A549 treated with Hydrocortisone at 1 μM for 4 hours (cell line): ENCODE measurements at places on chromosomes 7 and 10. TPM values are rescaled to one million over a fixed set of nuclear protein-coding genes. Genes with fewer than 3 reads are reported as not detected.

The NAPEPLD gene
- total RNA-seq: 2.1 to 5.8 TPM (median 3.8 TPM) in 5 replicates

The ZC3HAV1L gene
- 3.1 to 8.6 TPM (median 6.5 TPM) in 5 replicates for total RNA-seq

The HOXA11 gene
- 0.58 to 0.68 TPM (median 0.63 TPM) in 5 replicates for total RNA-seq

The ANKRD7 gene
- 0.09 to 0.32 TPM (median 0.25 TPM) in 4 of 5 replicates, not detected in the other for total RNA-seq

The ANKRD1 gene
- total RNA-seq: 26.4 to 54.1 TPM (median 40.0 TPM) in 5 replicates

The SAMD9L gene
- total RNA-seq: 0.37 to 0.77 TPM (median 0.41 TPM) in 5 replicates

The TMEM178B gene
- 1.2 to 2.1 TPM (median 1.5 TPM) in 5 replicates for total RNA-seq

The MSS51 gene
- total RNA-seq: 0.37 to 0.59 TPM (median 0.48 TPM) in 5 replicates

The TPK1 gene
- total RNA-seq: 2.3 to 3.6 TPM (median 3.1 TPM) in 5 replicates

The GLI3 gene
- 0.07 to 0.25 TPM (median 0.13 TPM) in 5 replicates for total RNA-seq

The TLX1 gene
- not detected in 5 replicates for total RNA-seq

The COL26A1 gene
- 0.41 to 0.67 TPM (median 0.59 TPM) in 5 replicates for total RNA-seq

The C10orf62 gene
- total RNA-seq: 0.10 to 0.16 TPM in 2 of 5 replicates, not detected in the others

The PRKAR1B gene
- 29.1 to 32.2 TPM (median 31.6 TPM) in 5 replicates for total RNA-seq
